Body of pancreas (tissue), 4 donors: ENCODE measurements at places on chromosomes 2 and 18.

DNA sequence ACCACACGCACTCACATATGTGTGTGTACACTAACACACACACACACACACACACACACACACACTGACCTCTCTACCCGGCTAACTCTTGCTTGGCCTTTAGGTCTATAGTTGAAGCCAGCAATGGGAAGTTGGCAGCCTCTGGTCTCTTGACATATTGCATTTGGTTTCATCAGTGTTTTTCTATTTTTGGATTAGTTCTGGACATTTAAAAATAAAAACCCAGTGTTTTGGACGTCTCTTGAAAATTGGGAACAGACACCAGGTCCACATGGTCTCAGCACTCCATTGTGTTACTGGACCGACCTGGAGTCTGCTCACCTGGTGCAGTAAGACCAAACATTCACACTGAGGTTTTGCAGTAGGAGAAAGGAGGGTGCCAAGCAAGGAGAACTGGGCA, 50.4 kb upstream of the AFF3 start:
- DNase-seq = no peak

- no peak for DNase-seq
Observed at GRCh38 chr18:59929621-59930295, 30.0 kb downstream of the PMAIP1 start.

- no peak for DNase-seq
Observed at GRCh38 chr18:59994357-59994756, 94.6 kb downstream of the PMAIP1 start.

DNA sequence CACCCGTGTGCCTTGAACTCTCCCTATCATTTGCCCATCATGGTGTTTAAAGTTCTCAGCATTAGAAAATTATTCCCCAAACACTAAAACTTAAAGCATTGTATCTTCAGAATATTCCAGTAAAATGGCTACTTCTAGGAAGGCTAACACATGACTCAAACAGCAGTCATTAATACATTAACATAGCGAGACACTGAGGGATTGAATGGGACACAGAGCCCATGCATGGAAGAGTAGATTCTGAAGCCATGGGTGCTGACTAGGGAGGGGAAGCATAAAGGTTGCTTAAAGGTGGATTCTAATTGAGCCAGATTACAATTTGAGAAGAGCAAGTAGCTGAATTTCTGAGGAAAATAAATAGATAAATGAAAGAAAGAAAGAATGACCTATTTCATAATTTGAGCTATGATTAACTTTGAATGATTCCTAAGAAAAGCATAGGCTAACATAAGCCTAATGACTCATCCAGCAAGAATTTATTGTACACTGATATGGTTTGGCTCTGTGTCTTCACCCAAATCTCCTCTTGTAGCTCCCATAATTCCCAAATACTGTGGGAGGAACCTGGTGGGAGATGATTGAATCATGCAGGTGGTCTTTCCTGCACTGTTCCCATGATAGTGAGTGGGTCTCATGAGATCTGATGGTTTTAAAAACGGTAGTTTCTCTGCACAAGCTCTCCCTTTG, 79.8 kb upstream of the PIK3C3 start:
- no peak for DNase-seq

- no peak for DNase-seq
Observed at GRCh38 chr2:236965021-236965840, 120.5 kb upstream of the COPS8 start.

DNA sequence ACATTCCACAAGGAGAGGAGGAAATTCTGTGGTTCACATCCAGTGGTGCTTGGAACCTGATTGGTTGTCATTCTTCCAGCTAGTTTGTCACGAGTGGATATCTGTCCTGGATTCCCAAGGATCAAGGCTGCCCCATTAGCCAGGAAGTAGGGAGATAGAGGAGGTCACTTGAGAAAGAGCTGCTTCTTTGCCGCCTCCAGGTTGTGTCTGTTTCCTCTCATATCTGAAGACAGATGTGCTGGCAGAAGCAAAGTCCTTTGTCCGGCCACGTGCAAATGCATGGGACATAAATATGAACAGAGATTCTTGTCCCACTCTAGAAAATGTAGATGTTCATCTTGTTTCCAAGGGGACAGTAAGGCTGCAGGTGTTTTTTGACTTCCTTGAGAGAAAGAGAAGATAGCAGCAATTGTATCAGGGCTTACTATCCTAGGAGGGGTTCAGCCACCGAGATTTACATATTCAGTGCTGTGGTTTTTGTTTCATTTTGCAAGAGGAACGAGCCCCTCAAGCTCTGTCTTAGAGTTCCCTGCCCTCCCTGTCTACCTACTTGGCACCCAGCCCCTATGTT, 174.4 kb downstream of the RPIA start:
- DNase-seq = no peak

- peak; percentile 18 for DNase-seq
Observed at GRCh38 chr2:18117592-18117991, 239.1 kb downstream of the KCNS3 start.

GRCh38 chr18:32429402-32429801, 41.3 kb downstream of the GAREM1 start:
- DNase-seq = no peak

DNA sequence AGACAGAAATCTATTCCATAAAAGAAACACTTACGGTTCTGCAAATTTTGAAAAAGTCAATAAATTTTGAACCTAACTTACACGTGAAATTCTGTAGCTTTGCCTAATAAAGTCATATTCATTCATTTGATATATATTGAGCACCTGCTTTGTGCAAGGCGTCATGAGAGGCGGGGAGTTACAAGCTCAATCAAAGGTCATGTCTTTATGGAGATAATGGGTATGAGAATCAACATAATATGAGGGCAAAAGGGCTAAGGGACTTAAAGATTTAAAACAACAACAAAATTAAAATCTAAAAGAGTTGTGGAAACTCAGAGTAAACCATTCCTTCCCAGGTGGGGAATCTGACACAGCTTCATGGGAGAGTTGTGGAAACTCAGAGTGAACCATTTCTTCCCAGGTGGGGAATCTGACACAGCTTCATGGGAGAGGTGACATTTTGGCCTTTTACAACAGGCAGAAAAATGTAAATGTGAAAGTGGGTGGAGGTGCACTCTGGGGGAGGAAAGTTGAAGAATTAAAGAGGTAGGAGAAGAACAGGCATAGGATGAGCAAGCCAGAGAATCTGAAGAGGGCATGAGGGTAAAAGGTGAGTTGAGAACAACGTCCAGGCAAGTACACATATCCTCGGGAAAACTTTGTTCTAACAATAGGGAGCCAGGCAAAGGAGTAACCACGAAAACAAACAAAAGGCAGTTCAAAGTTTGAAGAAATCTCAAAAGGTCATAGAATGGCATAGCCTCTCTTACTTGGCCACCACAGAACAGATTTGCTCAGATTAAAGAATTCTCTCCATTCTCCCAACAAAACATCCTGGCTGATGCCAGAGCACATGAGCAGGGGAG, 49.5 kb upstream of the CD226 start:
- no peak for DNase-seq

DNA sequence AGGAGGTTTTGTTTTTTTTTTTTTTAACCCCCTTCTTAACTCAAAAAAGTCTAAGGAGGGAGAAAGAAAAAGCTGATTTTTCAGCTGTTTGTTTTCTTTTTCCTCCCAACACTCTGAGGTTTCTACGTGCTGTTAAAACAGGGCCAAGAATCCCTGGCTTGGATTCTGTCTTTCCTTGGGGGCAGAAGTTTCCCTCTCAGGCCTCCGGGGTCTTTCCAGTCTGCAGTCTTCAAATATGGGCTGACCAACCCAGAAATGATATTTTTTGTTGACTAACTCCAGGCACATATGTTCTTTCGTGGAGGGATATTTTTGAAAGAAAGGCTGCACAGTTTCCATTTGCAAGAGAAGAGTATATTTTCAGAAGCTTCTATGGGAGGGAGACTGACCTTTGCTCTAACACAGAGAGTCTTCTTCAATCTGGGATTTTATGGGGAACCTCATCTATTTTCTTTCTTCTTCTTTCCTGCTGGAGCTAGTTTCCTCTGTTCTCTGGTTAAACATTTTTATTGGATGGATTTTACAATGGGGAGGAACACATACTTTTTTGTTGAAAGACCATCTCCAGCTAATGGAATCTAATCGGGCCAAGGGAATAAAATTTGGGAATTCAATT, 93.3 kb upstream of the SPRED2 start:
- no peak for DNase-seq

DNA sequence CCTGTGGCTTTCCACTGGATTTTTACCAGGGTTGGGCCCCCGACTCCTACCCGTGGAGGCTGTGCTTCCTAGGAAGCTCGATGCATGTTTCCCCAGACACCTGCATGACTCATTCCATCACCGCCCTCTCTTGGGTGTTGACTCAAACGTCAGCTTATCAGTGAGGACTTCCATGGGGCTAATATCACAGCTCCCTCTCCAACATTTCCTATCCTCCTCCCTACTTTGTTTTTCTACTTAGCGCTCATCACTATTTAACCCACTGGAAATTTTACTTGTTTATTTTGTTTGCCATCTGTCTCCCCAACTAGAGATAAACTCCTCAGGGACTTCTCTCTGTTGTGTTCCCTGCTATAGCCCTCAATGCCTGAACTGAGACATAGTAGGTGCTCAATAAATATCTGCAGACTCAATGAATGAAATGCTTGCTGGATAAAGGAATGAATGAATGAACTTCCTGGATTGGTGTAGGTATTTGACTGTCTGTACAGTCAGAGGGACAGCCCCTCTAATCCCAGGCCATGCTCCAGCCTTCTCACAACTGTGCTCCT, 89.7 kb upstream of the MSH2 start:
- peak; percentile 43 for DNase-seq

GRCh38 chr18:11387880-11388279, 221.5 kb upstream of the SLC35G4 start:
- peak; percentile 61 for DNase-seq

- peak; percentile 62 for DNase-seq
Observed at GRCh38 chr2:174603280-174603679, 5.7 kb upstream of the WIPF1 start.

DNA sequence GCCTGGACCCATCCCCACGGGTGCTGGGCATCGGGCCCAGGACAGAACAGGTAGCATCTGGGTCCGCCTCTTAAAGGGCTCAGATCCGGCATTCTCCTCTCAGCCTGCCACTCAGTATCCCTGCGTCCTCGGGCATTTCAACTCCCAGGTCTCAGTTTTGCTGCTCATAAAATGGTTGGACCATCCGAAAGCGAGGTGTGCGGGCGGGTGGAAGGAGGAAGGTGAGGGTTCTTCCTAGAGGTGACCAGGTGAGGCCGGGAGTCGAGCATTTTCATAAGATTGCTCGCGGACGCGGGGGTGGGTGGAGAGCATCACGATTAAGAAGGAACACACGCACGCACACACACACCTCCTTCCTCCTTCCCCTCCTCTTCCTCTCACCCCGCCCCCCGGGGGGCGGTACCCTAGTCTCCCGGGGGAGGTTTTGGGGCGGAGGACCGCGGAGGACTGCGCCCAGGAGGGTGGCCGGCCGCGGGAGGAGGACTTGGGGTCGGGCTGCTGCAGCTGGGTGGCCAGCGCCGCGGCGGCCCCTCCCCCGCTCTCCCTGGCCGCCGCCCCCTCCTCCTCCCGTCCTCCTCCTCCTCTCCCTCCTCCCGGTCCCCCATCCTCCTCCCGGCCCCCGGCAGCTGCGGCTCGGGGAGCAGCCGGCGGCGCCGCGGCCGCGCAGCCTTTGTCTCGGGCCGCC, 97.9 kb upstream of the GPR45 start:
- no peak for DNase-seq

DNA sequence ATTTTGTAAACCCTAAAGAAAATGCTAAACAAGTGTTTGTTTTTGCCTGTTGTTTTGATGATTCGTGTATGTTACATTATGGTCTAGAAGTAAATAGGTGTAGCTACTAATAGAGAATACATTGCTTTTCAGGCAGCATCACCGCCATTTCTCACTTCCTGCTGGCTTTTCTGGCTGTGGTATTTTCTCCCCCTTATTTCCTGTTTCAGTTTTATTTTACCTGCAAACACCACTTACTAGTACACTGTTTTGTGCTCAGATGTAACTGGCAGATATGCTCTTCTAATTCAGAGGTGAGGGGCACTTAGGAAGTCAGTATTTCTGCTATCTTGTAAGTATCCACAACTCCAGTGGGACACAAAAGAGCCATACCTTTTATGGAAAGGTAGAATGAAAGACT, 38.1 kb upstream of the SLC3A1 start:
- no peak for DNase-seq
